ENCODE measurements at places on chromosomes 6 and 20.
A peak's percentile ranks its signal among the peaks of the same experiment; 100 is the strongest.

- DNase-seq = no peak
These were observed 42.3 kb upstream of the PTPN1 start for GRCh38 chr20:50467718-50468356.

GRCh38 chr6:158266131-158266530 is 46.1 kb upstream of the TULP4 start:
- DNase-seq = no peak

DNA sequence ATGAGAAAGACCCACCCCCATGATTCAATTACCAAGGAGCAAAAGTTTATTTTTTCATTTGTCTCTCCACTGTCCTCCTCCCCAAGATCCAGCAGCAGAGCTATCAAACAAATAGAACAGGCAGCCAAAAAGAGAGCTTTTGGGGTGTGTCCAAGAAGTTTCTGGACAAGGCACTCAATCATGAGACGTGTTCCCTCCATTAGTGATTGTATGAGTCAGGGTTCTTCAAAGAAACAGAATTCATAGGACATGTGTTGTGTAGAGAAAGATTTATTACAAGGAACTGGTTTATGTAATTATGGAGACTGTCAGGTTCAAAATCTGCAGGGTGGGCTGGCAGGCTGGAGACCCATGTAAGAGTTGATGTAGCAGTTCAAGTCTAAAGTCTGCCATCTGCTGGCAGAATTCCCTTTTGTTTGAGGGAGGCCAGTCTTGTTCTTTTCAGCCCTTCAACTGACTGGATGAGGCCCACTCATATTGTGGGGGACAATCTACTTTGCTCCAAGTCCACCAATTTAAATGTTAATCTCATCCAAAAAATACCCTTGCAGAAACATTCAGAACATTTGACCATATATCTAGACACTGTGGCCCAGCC is 248.1 kb upstream of the OPRM1 start:
- DNase-seq = no peak

GRCh38 chr6:14037402-14038277 is 79.9 kb upstream of the CD83 start:
- DNase-seq = no peak

DNA sequence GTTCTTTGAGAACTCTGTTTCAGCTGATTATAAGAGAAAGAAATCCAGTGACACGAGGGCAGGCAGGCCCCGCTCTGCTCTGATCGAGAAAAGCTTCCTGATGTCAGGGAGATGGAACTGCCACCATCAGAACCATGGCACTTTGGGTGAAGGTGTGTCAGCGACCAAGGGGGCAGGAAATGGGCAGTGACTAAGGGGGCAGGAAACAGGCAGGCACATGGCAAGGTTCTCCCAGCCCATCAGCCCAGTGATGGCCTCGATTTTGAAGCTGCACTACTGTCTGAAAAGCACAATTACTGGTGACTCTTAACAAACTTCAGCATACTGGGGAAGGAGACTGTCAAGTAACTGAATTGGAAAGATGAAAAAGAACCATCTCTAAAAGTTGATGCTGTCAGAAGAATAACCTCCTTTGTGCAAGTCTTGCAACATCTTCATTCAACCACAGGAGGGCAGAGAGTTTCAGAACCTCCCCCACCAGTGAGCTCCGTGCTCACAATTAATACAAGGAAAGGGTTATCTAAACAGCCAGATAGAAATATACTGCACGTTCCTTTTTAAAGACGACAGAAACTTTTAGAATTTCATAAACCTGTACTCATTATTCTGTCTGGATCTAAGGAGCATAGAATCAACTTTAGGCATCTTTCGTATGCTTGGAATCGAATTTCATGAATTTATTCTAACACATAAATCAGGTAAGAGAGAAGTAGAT is 39.1 kb downstream of the TMX4 start:
- DNase-seq = no peak

DNA sequence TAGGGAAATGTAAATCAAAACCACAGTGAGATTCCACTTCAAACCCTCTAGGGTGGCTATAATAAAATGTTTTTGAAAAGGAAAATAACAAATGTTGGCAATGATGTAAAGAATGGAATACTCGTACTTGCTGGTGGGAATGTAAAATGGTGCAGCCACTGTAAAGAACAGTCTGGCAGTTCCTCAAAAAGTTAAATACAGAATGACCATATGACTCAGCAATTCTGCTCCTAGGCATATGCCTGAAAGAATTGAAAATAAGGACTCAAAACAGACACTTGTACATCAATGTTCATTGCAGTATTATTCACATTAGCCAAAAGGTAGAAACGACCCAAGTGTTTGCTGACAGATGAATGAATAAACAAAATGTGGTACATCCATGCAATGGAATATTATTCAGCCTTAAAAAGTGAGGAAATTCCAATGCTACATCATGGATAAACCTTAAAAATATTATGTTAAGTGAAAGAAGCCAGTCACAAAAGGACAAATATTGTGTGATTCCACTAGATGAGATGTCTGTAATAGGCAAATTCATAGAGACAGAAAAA is 10.2 kb upstream of the RNF114 start:
- DNase-seq = no peak

DNA sequence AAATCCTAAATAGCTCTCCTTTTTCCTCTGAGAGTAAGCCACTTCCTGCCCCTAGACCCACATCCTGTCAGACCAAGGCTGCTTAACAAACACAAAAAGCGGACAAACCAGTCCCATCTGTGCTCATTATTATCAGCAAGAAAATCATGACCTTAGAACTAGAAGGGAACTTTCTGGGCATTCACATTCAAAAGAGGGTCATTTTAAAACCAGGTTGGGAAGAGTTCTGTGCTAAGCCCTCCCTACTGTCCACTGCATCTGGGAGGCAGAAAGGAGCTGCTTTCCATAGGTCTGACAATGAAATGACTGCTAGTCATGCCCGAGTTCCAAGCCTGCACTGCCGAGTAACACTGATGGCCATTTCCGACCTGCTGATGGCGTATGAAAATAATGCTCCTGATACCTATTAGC is 15.4 kb downstream of the EZR start:
- DNase-seq = no peak

DNA sequence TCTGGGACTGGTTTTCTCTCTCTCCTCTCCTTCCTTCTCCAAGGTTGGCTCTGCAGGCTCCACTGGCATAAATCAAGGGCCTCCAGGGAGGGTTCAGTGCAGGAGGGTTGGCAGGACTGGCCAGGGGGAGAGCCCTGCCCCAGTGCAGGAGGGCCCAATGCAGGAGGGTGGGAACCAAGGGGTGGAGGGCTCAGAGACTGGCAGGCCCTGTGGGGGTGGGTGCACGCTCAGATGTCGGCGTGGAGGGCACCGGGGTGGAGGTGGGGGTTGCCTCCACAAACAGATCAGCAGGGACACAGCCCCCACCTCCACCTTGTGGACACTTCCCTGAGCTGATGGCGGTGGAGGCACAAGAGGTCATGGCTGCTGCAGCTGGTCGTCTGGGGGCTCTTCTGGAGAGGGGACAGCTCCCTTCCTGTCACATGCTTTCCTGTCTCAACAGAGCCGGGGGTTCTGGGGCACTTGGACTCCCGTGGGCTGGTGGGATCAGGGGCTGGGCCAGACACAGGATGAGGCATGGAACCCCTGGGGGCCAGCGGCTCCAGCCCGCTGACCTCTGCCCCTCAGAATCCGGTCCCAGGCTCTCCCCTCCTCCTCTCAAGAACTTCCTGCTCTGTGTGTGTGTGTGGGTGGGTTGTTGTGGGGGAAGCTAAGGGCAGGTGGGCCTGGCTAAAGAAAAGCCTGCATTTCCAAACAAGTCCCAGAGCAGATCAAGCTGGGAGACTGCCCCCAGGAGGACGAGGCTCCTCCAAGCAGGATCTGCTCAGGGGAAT is 2.7 kb upstream of the ABHD16B start:
- peak; percentile 73 for DNase-seq

DNA sequence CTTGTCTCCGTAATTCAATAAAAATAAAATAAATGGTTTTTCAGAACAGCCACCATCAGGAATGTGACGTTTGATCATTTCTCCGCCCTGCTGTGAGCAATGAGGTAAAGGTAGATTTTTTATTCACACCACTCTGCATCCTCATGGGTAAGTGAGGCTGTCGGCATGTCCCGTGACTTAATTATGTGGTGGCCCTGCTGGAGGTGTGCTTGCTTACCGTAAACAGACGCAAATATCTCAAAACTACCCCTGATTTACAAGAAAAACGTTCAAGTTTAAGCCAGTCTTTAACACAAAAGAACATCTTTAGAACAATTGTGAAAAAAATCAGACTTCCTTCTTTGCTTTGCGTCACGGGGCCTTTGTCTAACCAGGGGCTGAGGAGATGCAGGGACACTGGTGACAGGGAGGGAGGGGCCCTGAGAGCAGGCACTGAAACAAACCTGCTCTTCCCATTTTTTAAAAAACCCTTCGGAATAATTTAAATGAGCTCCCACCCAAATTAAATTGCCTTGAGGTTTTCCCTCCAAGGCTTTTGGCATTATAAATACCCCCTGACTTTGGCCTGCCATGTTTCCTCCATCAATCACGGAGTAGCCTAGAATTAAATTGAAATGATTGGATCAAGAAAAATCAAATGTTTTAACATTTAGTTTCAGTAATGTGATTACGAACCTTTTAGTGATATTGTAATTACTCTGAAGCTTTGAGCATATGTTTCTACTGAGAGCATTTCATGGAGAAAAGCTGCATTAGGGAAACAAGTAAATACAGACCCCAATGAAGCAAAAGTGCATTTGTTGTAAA is 13.4 kb downstream of the PRKN start:
- DNase-seq = no peak

GRCh38 chr6:123967905-123968304 is 164.2 kb downstream of the NKAIN2 start:
- DNase-seq = no peak

- DNase-seq = no peak
These were observed 8.3 kb upstream of the TIAM2 start for GRCh38 chr6:154986787-154987235.

- DNase-seq = no peak
These were observed 603.9 kb downstream of the HDGFL1 start for GRCh38 chr6:23173234-23173633.

- no peak for DNase-seq
These were observed 178.2 kb upstream of the IMPG1 start for GRCh38 chr6:76250666-76251065.

DNA sequence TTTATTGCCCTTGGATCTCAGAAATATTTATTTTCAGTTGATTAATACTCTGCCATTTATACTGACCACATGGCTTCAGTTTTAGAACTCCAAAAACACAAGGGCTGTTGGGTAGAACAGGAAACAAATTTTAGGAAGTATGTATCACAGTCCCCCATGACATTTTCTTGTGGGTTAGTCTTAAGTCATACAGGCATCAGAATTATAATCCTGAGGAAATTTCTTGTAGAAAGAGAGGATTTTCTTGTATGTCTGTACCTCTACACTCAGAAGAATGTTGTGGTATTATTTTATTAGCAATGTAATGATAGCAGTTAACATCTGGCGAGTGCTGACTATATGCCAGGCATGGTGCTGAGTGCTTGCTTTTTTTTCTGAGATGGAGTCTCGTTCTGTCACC is 302.9 kb downstream of the CLIC5 start:
- no peak for DNase-seq

- no peak for DNase-seq
These were observed 21.3 kb downstream of the PLCB1 start for GRCh38 chr20:8153281-8153908.

DNA sequence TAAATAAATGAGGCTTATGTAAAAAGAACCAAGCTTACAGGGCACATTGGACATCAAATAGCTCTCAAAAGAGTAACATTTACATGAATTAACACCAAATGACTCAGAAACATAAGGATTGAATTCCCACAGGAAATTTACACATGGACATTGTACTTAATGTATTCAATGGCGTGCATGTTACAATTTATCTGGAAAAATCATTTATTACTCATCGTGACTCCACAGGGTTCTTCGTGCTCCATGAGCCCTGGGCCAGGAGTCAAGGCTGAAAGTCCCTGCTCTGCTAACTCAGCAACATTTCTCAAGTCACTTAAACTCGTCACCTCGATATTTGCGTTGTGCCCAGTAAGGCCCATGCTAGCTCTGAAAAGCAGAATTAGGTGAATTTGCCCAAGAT is 158.5 kb downstream of the PHACTR1 start:
- no peak for DNase-seq

DNA sequence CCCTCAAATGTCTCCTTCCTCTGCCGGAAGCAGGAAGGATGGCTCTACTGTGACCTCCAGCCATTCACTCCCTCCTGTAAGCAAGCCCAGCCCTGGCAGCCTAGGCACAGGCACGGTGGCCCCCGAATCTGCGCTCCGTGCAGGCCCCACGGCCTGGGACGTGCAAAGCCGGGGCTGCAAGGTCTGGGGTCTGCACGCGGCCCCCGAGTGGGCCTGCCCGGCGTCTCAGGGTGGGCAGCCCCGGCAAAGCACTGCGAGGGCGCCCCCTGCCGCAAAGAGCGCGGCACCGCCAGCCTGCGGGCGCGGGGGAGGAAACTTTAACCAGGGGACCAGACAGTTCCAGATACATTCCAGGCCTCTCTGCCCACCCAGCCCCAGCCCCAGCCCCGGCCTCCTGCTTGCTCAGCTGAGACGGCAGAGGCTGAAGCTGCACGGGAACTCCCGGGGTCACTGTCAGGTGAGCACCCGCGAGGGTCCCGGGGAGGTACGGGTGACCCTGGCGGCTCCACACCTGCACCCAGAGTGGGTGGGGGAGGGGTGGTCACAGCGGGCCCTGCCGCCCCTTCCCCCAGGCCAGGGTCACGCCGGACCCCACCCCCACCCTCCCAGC is 98.8 kb downstream of the ASXL1 start:
- peak; percentile 79 for DNase-seq

DNA sequence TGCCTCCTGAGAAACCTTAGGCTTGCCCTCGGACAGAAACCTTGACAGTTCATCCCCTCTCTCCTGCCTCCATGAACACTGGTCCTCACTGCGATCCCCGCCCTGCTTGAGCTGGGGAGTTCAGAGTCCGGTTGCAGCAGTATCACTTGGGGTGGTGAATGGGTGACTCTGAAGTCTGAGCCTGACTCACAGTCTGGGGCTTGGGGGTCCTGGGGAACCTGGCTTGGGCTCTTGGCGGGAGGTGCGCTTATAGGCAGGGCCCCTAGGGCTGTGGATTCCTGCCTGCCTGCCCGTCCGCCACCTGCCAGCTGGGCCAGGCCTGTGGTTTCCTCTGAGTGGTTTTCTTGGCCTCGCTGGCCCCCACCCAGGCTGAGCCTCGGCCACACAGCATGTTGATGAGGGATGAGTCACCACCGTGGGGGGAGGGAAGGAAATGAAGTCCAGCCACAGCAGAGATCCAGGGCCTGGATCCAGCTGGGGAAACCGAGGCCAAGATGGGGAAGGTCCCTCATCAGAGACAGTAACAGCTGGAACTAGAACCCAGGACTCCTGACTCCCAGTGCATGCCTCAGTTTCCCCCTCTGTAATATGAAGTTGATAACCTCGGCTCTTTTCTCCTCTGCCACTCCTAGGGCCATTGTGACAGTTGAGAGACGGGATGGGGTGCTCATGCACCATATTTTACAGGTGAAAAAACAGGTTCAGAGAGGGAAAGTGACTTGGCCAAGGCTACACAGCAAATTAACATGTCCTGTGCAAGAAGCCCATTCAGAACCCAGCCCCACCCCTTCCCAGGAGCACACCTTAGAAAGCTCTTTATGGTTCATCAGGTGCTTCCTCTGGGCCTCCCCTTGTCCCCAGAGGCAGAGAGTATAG is 9.2 kb downstream of the FOXS1 start:
- DNase-seq = no peak

All from left renal pelvis (tissue), 4 donors.